MCF 10A (cell line): ENCODE measurements at places on chromosomes 16 and 17.

DNA sequence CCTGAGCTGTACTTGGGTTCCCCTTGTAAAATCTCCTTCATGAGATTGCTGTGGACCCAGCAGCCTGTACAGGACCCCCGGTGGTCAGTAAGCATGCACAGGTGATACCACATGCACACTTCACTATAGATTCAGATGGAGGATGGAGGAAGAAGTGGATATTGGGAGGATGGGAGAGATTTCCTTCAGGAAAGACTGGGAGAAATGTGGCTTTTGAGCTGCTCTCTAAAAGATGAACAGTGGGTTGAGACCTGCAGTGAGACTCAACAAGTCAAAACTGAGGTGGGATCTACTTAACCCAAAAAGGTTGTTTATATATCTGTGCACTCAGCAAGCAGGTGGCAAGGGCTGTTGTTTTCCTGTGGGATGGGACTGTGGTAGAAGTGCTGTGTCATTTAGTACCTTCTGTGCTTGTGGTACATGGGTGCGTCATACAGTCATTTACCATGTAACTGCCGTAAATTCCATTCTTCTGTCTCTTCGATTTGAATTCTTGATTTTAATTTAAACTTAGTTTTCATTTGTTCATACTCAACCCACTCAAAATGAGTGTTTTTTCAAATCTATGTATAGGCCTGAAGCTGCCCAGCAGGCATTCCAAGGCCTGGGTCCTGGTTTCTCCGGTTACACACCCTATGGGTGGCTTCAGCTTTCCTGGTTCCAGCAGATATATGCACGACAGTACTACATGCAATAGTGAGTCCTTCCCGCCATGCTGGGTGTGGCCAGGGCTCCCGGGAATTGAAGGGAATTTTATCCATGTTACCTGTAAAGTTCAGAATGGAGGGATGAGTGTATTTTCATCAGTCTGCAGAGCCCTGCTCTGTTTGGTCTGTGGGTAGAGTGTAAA is 6.9 kb downstream of the HERPUD1 start:
- DNase-seq: no peak

DNA sequence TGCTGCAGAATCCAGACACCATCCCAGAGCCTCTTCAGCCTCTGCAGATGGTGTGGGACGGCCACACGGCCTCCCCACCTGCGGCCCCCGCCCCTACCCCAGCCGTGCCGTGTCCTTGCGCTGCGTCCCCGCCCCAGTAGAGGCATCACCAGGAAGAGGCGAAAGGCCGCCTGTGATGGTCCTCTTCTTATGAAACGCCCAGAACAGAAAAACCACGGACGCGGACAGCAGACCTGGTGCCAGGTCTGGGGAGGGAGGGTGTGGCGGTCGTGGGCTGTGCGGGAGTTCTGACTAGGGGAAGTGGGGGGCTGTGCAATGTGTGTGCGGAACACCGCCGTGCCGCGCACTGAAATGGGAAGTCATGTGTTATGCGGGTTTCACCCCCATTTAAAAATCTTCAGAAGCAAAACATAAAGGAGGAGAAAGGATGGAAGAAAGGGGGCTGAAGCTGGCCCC is 25.5 kb downstream of the ACSF3 start:
- DNase-seq: no peak

GRCh38 chr17:79837888-79838521 is 1.2 kb downstream of the CBX4 start:
- DNase-seq: no peak

- no peak for DNase-seq
Measured at GRCh38 chr17:28712032-28712704, 480 bp upstream of the PROCA1 start.

GRCh38 chr17:29215717-29216116 is 30.9 kb upstream of the CRYBA1 start:
- DNase-seq: peak; percentile 90

DNA sequence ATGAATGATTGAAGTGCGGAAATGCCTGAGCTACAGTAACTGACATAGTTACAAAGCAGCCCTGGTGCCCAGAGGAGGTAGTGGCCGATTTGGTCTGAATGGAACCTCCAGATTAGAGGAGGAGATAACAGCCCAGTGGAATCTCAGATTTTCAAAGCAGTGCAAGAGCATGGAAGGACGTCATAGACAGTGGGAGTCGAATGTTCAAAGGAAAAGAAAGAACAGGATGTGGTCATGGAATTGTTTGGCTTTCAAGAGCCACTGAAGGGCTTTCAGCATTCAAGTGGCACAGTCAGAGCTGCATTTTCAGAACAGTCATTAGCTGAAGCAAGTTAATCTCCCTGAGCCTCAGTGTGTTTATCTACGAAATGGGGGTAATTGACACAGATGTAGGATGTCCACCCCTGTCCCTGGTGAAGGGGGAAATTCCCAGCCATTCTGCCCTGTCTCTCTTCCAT is 104.6 kb upstream of the CACNG3 start:
- no peak for DNase-seq

DNA sequence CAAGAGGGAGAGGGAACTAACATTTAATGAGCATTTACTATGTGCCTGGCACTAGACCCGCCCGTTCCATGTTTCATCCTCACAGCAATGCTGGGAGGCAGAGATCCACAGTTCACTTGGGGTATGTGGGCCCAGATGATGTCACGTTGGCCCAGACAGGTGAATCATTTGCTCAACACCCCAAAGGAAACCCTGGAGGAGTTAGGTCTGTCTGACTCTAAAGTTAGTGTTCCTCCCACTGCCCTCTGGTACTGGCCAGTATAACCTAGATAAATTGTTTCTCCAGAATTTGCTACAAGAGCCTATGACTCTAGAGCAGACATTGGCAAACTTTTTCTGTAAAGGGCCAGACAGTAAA is 164.6 kb downstream of the VPS53 start:
- no peak for DNase-seq

- DNase-seq: no peak
Measured at GRCh38 chr16:78884204-78884603, 716.3 kb downstream of the MAF start.

DNA sequence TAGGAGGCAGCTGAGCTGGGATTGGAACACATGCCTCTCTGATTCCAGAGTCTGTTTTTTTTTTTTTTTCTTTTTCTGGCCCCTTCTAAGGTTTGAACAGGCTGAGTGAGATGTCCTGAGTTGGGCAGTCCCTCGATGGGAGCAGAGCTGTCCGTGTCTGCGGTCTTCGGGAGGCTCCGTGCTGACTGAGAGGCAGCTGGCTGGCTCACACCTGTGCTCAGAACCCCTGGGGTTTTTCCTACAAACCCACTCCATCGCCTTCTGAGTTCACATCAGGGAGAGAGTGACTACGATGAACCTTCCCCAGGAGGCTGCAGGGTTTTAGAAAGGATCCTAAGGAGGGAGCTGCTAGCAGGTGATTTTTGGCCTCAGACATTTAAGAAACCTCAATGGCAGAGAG is 92.5 kb downstream of the IRF8 start:
- DNase-seq: no peak

DNA sequence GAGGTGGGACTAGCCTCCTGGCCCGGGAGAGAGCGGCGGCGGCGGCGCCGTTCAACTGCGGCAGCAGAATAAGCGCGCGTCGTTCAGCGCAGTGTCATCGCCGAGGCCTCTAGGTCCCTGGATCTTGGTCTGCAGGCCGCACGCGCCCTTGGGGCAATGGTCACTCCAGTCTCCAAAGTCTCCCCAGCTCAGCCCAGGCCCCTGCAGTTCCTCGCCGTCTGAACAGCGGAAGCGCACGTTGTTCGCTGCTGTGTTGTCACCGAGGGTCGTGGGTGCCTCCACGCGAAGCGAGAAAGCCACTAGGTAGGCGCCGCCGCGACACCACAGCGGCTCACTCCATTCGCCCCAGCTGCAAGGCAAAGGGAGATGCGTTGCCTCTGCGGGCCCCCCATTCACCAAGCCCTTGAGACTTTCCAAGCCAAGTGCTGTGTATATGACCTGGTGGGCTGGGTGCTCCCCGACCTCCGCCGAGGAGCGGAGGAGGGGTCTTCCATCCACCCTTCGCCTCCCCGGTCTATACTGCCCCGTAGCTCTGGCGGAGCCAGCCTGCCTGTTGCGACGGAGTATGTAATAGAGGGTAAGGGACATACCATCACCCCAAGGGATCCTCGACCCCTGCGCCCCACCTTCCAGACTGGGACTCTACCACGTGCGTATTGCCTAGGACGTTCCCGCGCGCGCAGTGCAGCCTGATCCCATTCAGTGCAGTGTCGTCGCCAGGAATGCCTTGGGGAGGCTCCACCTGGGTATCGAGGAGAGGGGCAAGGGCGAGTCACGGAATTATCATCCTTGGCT is 656 bp downstream of the VMO1 start:
- no peak for DNase-seq

DNA sequence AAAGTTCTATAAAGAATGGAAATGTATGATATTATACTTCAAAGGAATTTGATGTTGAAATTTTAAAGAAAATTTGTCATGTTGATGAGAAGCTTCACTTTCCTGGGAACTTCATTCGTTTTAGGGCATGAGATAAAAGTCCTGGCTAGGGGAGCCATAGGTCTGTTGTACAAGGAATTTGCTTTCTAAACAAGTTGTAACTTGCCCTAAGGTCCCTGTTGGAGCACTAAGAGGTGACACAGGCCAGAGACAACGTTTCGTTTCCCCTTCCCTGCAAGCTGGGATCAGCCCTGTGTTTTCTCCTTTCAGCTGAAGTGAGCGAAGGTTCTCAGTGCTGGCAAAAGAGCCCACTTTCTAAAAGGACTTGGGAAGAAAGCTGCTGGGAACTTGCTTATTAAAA is 16.6 kb downstream of the PLD6 start:
- no peak for DNase-seq

- DNase-seq: no peak
Measured at GRCh38 chr17:68600067-68600930, 868 bp downstream of the FAM20A start.

DNA sequence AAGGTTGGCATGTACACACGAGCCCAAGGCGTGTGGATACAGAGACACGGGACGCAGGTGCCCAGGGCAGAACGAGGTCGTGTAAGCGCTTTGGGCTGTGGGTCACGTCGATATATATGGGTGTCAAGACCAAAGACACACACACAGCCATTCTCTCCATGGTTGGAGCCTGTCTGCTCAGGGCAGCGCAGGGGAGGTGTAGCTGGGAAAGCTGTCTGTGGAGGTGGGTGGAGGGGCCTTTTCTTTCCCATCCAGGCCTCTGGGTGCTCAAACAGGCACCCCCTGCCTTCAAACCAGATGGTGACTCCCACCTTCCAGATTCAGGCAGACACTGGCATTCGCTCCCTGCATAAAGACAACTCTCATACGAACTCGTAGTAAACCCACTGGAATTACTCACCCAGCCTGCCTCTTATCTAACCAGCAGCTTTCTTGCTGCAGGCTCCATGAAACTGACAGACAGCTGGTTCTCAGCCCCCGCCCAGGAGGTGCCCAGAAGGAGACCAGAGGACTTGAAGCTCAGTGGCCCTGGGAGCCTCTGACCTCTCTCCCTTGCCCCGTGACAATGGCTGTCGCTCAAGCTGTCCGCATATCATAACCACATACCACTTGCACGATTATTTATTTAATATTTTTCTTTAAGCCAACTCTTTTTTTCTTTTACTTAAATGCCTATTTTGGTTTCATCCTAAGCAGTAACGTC is 237.1 kb downstream of the KATNIP start:
- no peak for DNase-seq

DNA sequence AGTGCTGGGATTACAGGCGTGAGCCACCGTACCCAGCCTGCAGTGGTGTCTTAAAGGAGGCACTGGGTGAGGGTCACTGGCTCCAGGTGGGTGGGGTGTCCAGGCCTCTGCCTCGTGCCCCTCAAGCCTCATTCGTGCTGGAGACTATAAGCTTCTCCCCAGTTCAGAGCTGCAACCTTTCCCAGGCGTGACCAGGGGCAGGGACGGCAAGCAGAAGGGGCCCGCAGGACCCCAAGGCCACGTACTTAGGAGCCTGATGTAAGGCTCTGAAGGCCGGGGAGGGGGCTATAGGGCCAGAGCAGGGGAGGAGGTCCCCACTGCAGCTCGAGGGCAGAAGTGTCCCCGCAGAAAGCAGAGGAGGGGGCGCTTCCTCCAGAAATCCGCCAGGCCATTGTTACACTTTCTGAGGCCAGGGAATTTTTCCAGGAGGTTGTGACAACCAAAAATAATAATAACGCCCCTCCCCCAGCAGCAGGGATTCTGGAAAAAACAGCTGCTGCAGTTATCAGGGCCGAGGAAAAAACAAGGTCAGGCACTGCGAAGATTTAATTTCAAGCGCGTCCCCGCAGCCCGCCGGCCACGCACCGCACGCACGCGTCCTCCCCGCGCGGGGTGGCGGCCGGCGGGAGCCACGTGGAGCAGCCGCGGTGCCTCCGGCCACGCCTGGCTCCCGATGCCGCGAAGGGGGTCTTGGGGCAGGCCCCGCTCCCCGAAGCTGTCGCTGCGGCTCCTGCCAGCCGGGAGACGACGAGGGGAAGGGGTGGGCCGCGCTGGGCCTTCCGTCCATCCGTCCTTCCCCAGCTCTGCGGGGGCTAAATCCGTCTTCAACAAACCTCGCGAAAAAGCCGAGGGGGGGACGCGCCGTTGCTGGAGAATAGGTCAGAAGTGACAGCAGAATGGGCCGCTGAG is 45.8 kb upstream of the SLC38A10 start:
- no peak for DNase-seq

- DNase-seq: no peak
Measured at GRCh38 chr16:3797904-3798811, 80.8 kb upstream of the TRAP1 start.

DNA sequence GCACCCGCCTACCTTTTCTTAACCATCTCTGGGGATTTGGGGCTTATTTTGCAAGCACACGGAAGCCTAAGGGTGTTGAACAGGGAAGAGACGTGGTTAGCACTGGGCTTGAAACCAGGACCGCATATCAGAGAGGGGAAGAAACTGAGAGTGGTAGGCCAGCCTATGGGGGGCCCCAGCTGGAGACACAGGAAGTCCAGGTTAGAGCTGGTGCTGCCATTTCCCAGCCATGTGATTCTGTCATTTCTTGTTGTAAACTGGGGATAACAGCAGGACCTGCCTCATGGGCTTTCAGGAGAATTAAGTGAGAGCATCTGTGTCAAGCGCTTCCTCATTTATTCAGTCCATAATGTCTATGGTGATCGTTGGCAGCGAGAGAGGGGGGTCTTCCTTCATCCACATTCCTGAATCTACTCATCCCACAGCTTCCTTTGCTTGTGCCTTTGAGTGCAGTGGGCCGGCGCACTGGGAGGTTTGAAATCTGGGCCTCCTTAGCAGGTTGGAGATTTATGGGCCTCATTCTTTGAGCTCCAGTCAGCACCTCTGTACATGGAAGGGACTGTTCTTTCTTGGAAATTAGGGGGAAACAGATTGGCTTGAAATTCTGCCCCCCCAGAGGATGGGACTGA is 20.1 kb downstream of the NKD1 start:
- DNase-seq: no peak

DNA sequence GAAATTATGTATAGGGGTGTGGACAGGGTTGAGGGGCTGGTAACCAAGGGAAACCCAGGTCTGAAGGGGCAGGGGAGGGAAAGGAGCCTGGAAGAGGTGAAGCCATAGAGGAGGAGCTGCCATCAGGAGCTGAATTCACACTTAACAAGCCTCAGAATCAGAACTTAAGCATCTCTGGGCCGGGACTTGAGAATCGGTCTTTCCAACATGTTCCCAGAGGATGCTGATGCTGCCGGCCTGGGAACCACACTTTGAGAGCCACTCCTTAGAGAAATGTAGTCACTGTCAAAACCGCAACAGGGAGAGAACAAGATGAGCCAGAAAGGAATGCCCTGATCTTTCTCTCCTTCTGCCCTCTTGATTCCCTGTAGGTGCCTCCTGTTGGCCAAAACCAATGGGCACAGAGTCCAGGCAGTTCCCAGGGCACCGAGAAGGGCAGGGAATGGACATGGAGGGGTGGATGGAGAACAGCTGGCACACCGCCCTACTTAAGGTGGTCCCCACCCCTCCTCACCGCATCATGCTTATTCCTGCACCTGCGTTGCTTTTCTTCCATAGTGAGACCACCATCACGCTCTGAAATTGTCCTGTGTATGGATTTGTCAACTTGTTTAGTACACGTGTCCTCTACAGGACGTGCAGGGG is 88.5 kb downstream of the GSG1L start:
- no peak for DNase-seq
